NK-92 treated with Interleukin-12 subunit alpha and Interleukin-12 subunit beta, amount 100 ng/mL, for 24 hours (cell line): ENCODE measurements at places on chromosomes 5 and 9.

- no peak for DNase-seq
These were observed 28.8 kb downstream of the CAMK4 start for GRCh38 chr5:111252799-111253545.

- DNase-seq = no peak
These were observed 234.6 kb downstream of the SPOCK1 start for GRCh38 chr5:137264573-137264972.

GRCh38 chr9:35606138-35606504 is 1.1 kb downstream of the TESK1 start:
- DNase-seq = no peak

DNA sequence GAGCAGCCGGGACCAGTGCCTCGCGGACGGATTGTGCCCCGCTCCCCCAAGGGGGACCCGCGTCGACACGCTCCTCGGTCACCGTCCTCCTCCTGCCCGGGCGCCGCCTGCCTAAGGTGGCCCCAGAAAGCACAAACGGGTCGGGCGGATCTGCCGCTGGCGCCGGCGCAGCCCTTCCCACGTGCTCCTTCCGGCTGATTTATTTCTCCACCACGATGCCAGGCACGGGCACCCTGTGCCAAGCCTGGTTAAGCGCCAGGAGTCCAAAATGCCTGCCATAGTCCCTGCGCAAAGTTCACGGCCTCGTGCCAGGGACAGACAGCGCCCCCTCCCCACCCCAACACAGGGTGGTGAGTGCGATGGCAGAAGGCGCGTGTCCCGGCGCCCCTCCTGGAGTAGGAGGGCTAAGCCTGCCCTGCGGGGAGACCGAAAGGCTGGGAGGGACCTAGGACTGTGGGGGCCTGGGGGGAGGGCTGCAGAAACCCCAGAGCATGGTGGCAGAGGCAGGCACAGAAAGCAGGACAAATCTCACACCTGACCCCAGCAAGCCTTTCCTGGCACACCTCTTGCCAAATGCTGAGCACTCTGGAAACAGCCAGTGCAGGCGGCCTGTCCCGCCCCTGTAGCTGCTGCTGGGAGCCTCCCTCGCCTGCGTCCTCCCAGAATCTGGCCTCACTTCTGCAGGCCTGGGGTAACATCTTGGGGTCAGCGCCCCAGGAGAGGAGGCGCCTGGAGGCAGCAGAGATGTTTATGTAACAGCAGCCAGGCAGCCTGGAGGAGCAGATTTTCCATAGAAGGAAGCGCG is 1.1 kb upstream of the NOTCH1 start:
- DNase-seq = no peak

DNA sequence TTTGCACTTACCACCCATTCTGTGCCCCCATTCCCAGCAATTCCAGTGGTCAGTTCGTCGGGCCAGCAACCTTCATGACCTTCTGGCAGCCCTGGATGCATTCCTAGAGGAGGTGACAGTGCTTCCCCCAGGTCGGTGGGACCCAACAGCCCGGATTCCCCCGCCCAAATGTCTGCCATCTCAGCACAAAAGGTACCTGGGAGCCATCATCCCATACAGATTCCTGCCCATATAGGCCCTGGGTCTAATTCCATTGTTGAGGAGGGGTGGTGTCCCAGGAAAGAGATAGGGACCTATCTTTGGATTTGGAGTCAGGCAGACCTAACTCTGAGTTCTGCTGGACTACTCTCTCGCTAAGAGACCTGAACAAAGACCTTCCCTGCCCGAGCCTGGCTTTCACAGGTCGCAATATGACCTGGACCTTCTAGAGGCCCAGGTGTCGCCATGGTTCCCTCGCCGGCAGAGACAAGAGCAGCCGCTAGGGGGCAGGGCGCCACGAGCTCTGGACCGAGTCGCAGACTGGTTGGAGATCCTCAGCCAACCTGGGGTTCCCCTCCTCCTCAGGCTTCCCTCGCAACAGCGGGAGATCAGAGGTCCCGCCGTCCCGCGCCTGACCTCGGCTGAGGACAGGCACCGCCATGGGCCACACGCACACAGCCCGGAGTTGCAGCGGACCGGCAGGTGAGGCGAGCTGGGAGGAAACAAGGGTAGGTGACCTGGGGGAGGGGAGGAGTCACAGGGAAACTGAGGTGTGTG is 3.1 kb downstream of the SLC4A9 start:
- DNase-seq = peak; percentile 51

GRCh38 chr9:86602715-86603114 is 248.5 kb upstream of the TUT7 start:
- no peak for DNase-seq

- DNase-seq = no peak
These were observed 8.2 kb downstream of the COL27A1 start for GRCh38 chr9:114163517-114163951.

DNA sequence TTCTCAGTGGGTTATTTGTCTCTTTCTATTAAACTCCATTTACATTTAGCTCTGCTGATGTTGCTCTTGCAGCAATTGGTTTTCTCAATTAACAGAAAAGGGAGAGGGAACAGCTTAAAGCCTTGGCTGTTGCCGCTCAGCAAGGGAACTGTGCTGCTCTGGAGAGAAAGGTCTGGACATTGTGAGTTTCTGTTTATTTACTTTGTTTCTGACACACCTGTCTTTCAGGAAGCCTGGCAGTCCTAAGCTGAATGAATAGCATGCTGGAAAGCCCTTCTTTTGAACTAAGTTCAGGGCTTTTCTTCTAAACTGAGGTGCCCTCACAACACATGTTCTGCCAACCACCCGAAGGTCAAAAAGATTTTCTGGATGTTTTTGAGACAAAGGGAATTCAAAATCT is 491.9 kb downstream of the PDE4D start:
- DNase-seq = no peak

- DNase-seq = no peak
These were observed 227.1 kb downstream of the ARL15 start for GRCh38 chr5:54083245-54083644.

GRCh38 chr5:6727231-6727630 is 14.0 kb downstream of the TENT4A start:
- DNase-seq = no peak

GRCh38 chr5:149392718-149393117 is 13.6 kb upstream of the IL17B start:
- no peak for DNase-seq

DNA sequence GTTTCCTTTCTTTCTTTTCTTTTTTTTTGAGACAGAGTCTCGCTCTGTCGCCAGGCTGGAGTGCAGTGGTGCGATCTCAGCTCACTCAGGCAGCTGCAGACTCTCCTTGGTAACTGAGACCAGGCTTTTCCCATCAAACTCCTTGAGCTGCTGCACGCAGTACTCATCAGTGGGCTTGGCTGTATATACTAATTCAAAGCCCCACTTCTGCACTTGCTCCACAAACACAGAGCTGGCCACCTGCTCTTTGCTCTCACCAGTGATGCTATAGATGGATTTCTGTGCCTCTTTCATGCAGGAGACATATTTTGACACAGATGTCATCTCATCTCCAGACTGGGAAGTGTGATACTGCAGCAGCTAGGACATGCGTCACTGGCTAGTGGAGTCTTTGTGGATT is 252.7 kb downstream of the AP3B1 start:
- no peak for DNase-seq

DNA sequence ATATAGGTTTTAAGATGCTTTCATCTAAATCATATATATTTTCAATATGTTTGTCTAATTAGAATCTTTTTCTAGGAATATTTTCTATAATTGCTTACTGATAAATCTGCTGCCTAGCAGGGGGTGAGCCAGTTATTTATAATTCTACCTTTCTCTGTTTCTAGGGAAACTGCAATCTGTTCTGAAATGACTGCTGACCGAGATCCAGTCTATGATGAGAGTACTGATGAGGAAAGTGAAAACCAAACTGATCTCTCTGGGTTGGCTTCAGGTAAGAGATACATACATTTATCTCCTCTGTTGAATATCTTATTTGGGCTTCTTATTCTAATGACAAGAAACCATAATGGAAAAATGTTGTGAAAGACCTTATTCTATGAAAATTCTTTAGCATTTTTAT is 127.3 kb downstream of the XRCC4 start:
- no peak for DNase-seq

GRCh38 chr5:133777951-133778350 is 165.6 kb upstream of the FSTL4 start:
- no peak for DNase-seq

GRCh38 chr5:140208065-140208464 is 33.1 kb downstream of the CYSTM1 start:
- no peak for DNase-seq

DNA sequence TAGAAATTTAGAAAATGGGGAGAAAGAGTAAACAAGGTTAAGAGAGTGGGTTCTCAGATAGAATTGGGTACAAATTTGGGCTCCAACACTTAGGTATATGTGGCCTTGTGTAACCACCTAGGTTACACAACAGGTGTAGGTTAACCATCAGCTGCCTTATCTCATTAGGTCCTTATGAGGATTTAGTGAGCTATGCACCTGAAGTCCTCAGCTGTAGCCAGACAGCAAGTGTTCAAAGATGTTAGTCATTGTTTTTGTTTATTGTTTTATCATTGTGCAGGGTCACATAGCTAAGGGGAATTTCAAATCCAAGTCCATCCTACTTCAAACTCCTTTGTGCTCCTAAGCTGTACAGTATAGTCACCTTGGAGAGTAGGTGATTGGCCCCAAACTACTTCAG is 970 bp upstream of the TRIM32 start:
- DNase-seq = no peak

- peak; percentile 7 for DNase-seq
These were observed 14.9 kb upstream of the C5orf63 start for GRCh38 chr5:127088251-127088650.

DNA sequence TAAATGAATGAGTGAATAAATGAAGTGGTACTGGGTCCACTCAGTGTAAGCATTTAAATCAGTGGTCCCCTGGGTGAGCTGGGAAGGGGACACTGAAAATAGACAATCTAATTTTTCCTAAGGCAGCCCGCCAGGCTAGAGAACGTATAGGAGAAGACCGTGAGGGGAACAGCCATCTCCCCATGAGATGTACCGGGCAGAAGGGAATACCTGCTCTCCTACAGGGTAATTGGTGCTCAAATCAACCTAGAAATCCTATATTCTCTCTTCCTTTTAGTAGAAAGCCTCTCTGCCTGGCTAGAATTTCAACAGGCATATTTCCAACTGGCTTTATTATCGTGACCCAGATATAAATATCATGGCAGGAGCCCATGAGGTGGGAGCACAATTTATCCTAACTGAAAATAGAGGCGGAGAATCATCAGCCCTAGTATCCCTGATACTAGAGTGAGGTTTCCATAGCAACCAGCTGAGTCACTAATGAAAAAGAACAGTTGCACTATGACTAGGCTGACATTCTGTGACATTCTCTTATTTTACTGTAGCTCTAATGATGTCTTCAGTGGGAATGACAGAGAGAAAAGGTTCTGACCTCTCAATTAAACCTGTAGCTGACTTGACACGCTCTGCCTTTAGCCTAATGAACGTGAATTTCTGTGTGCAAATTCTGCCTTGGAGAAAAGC is 96.5 kb upstream of the CAST start:
- no peak for DNase-seq
